ENCODE measurements at places on chromosomes 4 and X. TPM values are rescaled to one million over a fixed set of nuclear protein-coding genes. Genes with fewer than 3 reads are reported as not detected.

GRCh38 chr4:180456928-180457327 lies 1786.3 kb upstream of the TENM3 start:
- H3K4me1 ChIP-seq: no peaks in the 10 kb centered on the region
- H3K27ac ChIP-seq: no peak overlapping the region
- no peak for DNase-seq
- no peak overlapping the region for H3K4me3 ChIP-seq
- H3K36me3 ChIP-seq: no peaks in the 10 kb centered on the region
- no peaks in the 10 kb centered on the region for H3K27me3 ChIP-seq

GRCh38 chr4:100989401-100989800 lies 357.9 kb downstream of the PPP3CA start:
- H3K4me1 ChIP-seq: peaks cover 21% of the 10 kb centered on the region
- no peak overlapping the region for H3K4me3 ChIP-seq
- no peak for DNase-seq

Gene CCDC120
- total RNA-seq: not detected

- H3K27ac ChIP-seq: no peak overlapping the region
- no peak for DNase-seq
- H3K27me3 ChIP-seq: no peaks in the 10 kb centered on the region
- no peak overlapping the region for H3K4me3 ChIP-seq
- H3K36me3 ChIP-seq: no peaks in the 10 kb centered on the region
- H3K4me1 ChIP-seq: no peaks in the 10 kb centered on the region
Measured at GRCh38 chrX:23612846-23613245, 54.4 kb upstream of the PRDX4 start.

Gene EXOC1L
- total RNA-seq: not detected
